ENCODE measurements at places on chromosomes 6 and 20. TPM values are rescaled to one million over a fixed set of nuclear protein-coding genes. Genes with fewer than 3 reads are reported as not detected.

Gene UNC5CL
- total RNA-seq, result 0.26 TPM

Gene MATN4
- total RNA-seq, result 0.26 TPM

Gene ZBTB24
- 4.6 TPM for total RNA-seq

Gene PKIB
- total RNA-seq, result 2.8 TPM

Gene KCNK15
- 0.26 TPM for total RNA-seq

Gene FBXO5
- 1.8 TPM for total RNA-seq

Gene SESN1
- 18.4 TPM for total RNA-seq

Gene PPP1R14C
- 80.0 TPM for total RNA-seq

Gene CDC5L
- total RNA-seq, result 16.8 TPM

Gene MTFR2
- total RNA-seq, result 0.79 TPM

Gene SAMD10
- 2.7 TPM for total RNA-seq

Gene MAPK13
- total RNA-seq, result 95.6 TPM

Gene RNF182
- not detected for total RNA-seq
